ENCODE measurements at places on chromosomes 1 and 21. TPM values are rescaled to one million over a fixed set of nuclear protein-coding genes. Genes with fewer than 3 reads are reported as not detected.

ANKRD45 gene
- total RNA-seq = not detected

RUNX3 gene
- total RNA-seq = 0.86 TPM

BARHL2 gene
- total RNA-seq = not detected

NPHP4 gene
- total RNA-seq = 4.5 TPM

ACTL8 gene
- not detected for total RNA-seq

FAM131C gene
- total RNA-seq = not detected

AGT gene
- total RNA-seq = 2,376 TPM

CBR3 gene
- total RNA-seq = not detected

ELAVL4 gene
- total RNA-seq = 0.18 TPM

RAB3GAP2 gene
- total RNA-seq = 18.3 TPM

TINAGL1 gene
- total RNA-seq = 12.0 TPM

NKAIN1 gene
- total RNA-seq = not detected

HAPLN2 gene
- total RNA-seq = not detected

TFB2M gene
- total RNA-seq = 14.1 TPM

PADI2 gene
- 0.40 TPM for total RNA-seq

KDM5B gene
- total RNA-seq = 17.1 TPM

CTSK gene
- total RNA-seq = 2.4 TPM

OLIG2 gene
- total RNA-seq = not detected

GNG4 gene
- total RNA-seq = not detected

OR6N1 gene
- not detected for total RNA-seq

CR2 gene
- total RNA-seq = 0.08 TPM

GBP2 gene
- total RNA-seq = 7.8 TPM

SLC16A4 gene
- 3.5 TPM for total RNA-seq

CEP350 gene
- total RNA-seq = 18.0 TPM

FBXO2 gene
- total RNA-seq = 15.0 TPM

LCE1D gene
- not detected for total RNA-seq

HAO2 gene
- total RNA-seq = 206 TPM

LCE1A gene
- not detected for total RNA-seq

SPATA1 gene
- 1.6 TPM for total RNA-seq

CDC42 gene
- 69.8 TPM for total RNA-seq

ASAP3 gene
- 16.7 TPM for total RNA-seq

NR1I3 gene
- total RNA-seq = 158 TPM

GPR52 gene
- 1.0 TPM for total RNA-seq

PLPP3 gene
- 53.9 TPM for total RNA-seq

MXRA8 gene
- total RNA-seq = 4.5 TPM

GJB5 gene
- total RNA-seq = not detected

CELA2B gene
- 0.83 TPM for total RNA-seq

MAP3K21 gene
- total RNA-seq = 4.7 TPM

ARHGEF10L gene
- 126 TPM for total RNA-seq
